ENCODE measurements at places on chromosomes 13 and 19.

GRCh38 chr13:72541674-72542073, 185.8 kb downstream of the MZT1 start:
- DNase-seq, result no peak

DNA sequence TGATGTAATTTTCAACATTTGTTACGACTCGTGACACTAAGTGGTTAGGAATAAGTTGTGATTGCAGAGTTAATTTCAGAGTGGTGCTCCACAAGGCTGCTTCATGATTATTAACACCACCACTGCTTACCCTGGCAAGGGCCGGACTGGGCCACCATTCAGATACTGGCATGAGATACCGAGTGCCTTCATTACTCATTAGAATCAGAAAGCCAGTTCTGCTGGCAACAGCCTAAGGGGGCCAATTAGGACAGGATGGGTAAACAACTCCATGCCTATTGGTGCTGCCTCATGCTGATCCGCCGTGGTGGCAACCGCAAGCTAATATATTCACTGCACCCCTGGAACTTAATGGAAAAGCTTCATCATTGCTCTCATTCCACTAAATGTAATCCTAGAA, 575.1 kb downstream of the EFNB2 start:
- no peak for DNase-seq

DNA sequence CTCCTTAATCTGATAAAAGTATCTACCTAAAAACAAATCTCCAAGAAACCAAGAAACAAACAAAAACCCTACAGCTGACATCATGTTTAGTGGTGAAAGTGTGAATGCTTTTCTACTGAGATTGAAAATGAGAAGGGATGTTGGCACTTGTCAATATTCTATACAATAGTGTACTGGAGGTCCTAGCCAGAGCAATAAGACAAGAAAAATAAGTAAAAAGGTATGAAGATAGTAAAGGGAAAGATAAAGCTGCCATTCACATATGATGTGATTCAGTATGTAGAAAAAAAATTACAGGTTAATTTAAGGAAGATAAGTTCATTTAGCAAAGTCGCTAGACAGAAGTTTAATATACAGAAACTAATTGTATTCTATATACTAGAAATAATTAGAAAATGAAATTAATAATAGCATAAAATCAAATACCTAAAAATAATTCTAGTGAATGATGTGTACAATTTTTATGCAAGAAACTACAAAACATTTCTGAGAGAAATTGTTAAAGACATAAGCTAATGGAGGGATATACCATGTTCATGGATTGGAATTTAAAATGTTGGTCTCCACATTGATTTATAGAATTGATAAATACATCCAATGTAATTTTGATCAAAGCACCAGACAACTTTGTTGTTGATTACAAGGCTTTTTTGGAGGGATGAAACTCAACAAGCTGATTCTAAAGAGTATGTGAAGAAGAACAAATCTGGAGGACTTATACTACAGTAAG, 2.4 kb upstream of the SLC7A10 start:
- no peak for DNase-seq

DNA sequence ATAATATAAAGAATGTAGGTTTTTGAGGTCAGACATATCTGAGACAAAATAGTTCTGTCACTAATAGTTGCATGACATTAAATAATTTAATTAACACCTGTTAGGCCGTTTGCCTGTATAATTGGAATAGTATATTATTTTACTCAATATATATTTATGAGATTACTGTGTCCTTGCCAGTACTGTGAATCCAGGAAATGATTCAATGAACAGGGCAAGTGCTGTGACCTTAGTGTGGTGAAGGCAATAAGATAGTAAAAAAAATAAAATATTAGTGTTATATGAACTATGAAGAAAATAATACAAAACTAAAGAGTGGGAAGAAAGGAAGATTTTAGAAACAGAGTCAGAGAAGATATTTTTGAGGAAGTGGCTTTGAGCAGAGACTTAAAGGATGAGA, 403.7 kb downstream of the PCDH9 start:
- no peak for DNase-seq

DNA sequence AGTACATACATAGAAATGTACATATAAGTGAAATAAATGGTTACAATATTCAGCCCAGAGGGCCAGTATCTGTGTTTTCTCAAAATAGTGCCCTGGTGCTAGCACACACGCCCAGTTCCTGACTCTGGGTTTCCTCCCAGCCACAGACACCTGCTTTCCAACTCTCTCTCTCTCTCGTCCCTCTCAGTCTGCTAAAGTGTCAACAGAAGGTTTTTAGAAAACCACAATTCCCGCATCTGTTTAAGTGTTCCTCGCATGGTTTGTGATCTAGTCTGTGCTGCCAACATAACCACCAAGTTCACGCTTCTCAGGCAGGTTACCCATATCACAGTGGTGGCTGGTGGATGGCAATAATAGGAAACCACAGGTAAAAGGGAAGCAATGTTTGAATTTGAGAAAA, 17.8 kb upstream of the UPF3A start:
- DNase-seq, result no peak

GRCh38 chr19:42850981-42851717, 28.4 kb downstream of the PSG1 start:
- peak; percentile 71 for DNase-seq

GRCh38 chr13:100872761-100873160, 198.2 kb upstream of the TMTC4 start:
- no peak for DNase-seq

DNA sequence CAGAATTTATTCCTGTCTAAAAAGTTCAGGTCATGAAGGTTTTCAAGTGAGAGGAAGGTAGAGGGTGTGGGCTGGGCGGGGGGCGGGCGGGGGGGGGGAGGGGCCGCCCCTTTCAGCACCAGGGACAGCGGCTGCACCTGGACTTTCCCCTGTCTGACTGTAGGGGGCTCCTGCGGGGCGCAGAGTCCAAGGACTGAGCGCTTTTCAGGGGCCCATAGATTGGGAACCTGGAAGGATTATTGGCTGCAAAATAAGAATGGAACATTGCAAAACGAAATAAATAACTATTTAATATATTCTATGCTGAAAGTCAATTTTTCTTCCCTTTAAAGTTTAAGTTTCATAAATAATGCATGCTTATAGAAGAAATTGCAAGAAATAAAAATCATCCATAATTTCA, 8.9 kb upstream of the CYP4F3 start:
- DNase-seq, result no peak

DNA sequence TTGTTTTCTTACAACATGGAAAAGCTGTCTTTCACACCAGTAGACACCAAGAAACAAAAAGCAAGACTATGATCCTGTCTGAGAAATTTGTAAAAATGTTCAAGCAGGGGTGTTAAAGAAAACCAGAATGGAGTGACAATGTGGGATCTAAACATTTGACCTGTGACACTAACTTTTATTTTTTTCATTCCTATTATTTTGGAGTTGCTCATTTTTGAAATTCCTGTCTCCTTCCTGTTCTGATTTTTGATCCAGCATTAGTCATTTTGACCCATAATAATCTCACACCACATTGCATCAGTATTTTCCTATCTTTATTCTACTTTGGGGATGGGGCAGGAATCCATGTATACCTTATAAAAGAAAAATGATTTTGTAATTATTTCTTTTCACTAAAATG, 164.2 kb downstream of the DLEU7 start:
- no peak for DNase-seq

DNA sequence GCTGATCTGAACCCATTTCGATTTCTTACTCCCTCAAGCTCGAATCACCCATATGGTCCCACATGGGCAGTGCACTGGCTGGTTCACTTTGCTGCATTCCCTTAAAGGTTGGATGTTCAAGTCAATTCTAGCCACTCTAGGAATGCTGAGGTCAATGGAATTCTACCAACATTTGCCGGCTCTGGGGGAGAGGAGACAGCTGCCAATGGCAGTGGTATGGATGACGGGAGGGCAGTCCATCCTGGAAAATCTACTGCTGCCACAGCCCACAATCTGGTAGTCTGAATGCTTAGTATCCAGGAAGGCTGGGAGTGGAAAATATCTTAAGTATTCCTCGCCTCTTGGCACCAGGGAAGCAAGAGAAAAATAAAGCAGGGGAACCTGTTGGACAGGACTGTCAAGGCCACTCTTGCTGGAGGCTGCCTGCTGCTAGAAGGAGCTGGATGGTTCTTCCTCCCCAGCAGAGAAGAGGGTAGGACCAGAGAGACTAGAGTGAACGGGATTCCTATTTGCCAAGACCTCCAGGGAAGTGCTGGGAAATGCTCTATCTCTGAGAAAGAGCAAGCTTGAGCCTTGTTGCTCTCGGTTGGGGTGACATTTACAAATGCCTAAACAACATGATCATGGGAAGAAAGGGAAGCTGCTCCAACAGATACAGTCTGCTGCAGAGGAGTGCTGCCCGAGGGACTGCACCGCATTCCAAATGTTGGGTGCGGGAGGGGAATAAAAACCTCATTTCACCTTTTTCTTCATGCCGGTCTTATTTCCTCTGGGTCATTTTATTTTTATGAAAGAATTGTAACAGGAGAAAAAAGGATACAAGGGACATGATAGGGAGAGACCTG, 20.7 kb upstream of the HMGB1 start:
- DNase-seq, result no peak

GRCh38 chr19:46963093-46963734, 56.4 kb upstream of the NPAS1 start:
- DNase-seq, result no peak

DNA sequence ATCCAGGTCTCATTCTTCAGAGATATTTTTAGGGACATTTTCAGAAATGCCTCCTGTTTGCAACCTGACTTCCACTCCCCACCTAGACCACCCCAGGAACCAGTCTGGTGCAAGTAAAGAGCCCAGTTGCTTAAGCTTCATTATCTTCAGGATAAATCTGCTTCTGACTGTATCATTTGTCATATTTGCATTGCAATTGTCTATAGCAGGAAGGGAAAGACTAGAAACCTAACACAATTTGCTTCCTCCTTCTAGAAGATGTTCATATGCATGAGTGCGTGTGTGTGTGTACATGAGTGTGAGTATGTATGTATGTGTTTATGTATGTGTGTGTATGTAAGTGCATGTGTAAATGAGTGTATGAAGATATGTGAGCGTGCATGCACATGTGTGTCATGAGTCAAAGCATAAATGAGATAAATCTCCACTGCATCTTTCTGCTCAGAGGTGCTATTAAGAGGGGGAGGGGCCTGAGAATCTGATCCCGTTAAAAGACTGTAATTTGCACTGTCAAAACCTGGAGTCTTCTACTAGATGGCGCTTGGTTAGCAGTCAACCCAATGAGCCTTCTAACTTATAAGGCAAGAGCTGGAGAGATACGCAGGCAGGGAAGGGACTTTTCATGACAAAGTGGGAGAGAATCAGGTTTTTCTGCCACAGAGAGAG, 178.8 kb upstream of the KL start:
- DNase-seq, result no peak

GRCh38 chr19:2333027-2333806, 4.7 kb downstream of the SPPL2B start:
- no peak for DNase-seq

- no peak for DNase-seq
Measured at GRCh38 chr13:44934724-44935123, 54.5 kb downstream of the NUFIP1 start.

DNA sequence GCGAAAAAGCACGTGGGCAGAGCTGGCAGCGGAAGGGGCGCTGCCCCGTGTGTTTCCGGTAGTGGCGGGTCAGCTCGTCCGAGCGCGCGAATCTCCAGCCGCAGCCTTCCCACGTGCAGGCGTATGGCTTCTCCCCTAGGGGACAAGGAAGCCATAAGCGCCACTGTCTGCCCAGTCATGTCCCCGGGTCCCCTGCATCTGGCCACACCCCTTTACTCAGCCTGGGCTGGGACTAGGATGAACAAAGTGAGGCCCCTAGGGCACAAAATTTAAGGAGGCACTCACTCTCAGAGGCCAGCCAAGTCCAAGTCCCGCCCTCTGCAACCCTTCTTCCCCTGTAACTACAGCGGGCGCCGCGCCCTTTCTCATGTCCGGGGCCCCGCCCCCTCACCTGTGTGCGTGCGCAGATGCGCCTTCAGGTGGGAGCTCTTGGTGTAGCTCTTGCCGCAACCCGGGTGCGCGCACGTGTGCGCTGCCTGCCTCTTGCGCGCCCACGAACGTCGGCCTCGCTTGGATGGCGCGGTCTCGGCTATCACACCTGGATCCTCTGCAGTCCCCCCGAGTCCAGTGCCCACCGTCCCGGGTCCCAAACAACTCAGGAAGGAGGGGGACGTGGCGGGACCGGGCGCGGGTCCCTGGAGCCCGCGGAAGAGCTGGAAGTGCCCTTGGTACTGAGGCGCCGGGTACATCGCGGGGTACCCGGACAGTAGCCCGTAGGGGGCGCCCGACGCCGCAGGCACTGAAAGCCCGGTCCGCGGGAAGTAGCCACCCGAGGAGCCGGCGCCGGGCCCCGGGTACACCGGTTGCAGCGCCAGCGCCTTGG, 1.9 kb downstream of the KLF1 start:
- peak; percentile 54 for DNase-seq

DNA sequence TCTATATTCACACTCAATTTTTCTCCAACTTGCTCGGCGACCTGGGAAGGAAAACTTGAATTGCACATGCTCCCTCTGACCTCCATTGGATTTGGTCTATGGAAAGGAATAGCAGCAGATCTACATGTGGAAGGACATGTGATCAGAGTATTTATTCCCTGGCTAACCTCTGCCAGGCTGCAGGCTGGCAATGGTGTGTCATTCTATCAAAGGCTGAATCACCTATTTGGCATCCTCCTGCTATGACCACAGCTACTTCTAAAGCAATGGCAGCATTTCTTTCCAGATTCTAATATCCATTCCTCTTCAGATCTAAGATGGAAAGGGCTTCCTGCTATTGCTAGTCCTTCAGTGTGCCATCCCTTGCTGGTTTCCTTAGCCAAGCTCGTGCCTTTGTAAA, 144.3 kb upstream of the FREM2 start:
- no peak for DNase-seq

GRCh38 chr19:17496337-17496997, 15.0 kb upstream of the PGLS start:
- peak; percentile 84 for DNase-seq

DNA sequence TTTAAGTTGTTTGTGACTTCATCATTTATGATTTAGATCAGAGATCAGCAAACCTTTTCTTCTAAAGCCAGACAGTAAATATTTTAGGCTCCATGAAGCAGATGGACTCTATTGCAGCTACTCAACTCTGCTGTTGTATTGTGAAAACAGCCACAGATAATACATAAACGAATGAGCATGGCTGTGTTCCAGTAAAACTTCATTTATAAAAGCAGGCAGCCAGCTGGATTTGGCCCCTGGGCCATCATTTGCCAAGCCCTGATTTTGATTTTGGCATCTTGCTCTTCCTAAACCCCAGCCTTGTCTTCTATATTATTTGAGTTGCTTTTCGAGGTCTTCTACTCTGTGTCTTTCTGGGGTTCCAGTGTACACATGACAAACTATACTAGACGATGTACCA, 41.3 kb downstream of the RNASEH2B start:
- no peak for DNase-seq

DNA sequence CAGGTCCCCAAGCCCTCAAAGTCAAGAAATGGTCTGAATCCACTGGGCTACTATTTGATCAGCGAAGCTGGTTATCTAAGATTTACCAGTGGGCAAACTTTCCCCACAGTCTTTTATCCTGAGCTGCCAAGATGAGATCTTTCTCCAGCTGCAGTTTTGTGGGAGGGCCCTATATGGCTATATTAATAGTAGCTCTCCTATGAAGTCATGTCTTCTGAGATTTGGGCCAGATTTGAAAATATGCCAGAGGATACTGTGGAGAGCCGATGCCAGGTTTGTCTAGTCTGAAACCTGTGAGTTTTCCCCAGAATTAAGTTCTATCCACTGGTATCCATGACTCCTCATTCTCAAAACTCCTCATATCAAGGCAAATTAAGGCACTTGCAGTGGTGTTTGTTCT, 173.2 kb downstream of the FLT1 start:
- DNase-seq, result no peak

GRCh38 chr19:54464044-54464629, 559 bp upstream of the LENG9 start:
- DNase-seq, result peak; percentile 99

GRCh38 chr19:6828698-6829633, 56.5 kb downstream of the VAV1 start:
- peak; percentile 95 for DNase-seq

All from A549 (cell line).